Activated naive CD4-positive, alpha-beta T cell treated with anti-CD3 and anti-CD28 coated beads, Interleukin-2, amount 10 ng/mL, durations not matched to agents 7 days and 5 days (primary cell): ENCODE measurements at places on chromosomes 4 and X.
A peak's percentile ranks its signal among the peaks of the same experiment; 100 is the strongest.

GRCh38 chr4:54093324-54094240, 6.4 kb upstream of the GSX2 start:
- no peak for DNase-seq
- no peaks in the 10 kb centered on the region for H3K36me3 ChIP-seq
- H3K4me1 ChIP-seq, result peaks cover 37% of the 10 kb centered on the region
- H3K4me3 ChIP-seq, result no peak overlapping the region
- peaks cover 86% of the 10 kb centered on the region for H3K27me3 ChIP-seq

GRCh38 chr4:108619372-108620100, 840 bp upstream of the RPL34 start:
- peak; percentile 65 for DNase-seq
- no peaks in the 10 kb centered on the region for H3K27me3 ChIP-seq
- H3K4me1 ChIP-seq, result peaks cover 52% of the 10 kb centered on the region
- H3K4me3 ChIP-seq, result peak overlapping the region; percentile 88
- H3K36me3 ChIP-seq, result peaks cover 36% of the 10 kb centered on the region
- H3K27ac ChIP-seq, result peak overlapping the region; percentile 91

GRCh38 chrX:118423558-118423957, 72.1 kb upstream of the DOCK11 start:
- H3K36me3 ChIP-seq, result peaks cover 18% of the 10 kb centered on the region
- H3K4me1 ChIP-seq, result peaks cover 12% of the 10 kb centered on the region
- DNase-seq, result no peak
- no peak overlapping the region for H3K27ac ChIP-seq
- no peaks in the 10 kb centered on the region for H3K27me3 ChIP-seq
- H3K4me3 ChIP-seq, result no peak overlapping the region

- no peak overlapping the region for H3K4me3 ChIP-seq
- H3K27me3 ChIP-seq, result no peaks in the 10 kb centered on the region
- H3K4me1 ChIP-seq, result peaks cover 15% of the 10 kb centered on the region
- DNase-seq, result no peak
These were observed 13.1 kb upstream of the COQ2 start for GRCh38 chr4:83297548-83298260.

- DNase-seq, result no peak
- no peaks in the 10 kb centered on the region for H3K27me3 ChIP-seq
- H3K27ac ChIP-seq, result no peak overlapping the region
- no peak overlapping the region for H3K4me3 ChIP-seq
- no peaks in the 10 kb centered on the region for H3K36me3 ChIP-seq
These were observed 158.4 kb downstream of the TENT5D start for GRCh38 chrX:80578517-80579105.

DNA sequence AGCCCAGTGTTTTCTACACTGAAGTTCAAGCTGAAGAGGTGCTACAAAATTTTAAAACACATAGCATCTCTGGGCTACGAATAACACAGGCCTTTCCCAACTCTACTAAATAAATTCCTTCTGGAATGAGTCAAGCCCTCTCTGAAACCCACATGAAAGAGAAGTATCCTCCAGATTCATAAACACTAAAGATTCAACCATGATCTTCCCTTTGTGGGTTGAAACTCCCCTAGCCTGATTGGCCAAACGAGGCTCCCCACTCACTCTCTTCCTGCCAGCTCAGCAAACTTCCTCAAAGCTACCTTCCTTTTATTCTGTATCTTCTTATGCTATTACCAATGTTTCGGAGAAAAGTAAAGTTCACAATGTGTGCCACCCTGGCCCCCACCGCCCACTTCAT, 95.4 kb downstream of the NKX6-1 start:
- no peak overlapping the region for H3K27ac ChIP-seq
- H3K4me1 ChIP-seq, result no peaks in the 10 kb centered on the region
- no peaks in the 10 kb centered on the region for H3K36me3 ChIP-seq
- no peaks in the 10 kb centered on the region for H3K27me3 ChIP-seq

DNA sequence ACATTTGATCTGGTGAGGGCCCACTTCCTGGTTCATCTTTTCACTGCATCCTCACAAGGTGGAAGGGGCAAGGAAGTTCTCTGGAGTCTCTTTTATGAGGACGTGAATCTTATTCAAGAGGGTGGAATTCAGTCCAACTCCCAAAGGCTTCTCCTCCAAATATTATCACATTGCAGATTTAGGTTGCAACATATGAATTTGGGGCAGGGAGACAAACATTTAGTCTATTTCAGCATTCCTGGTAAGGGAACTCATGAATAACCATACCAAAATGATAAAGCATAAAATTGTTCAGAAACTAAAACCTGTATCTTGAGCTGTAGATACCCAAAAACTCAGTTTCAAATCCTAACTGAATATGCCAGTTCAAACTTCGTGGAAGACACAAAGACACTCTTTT, 246.8 kb downstream of the QDPR start:
- peaks cover 6% of the 10 kb centered on the region for H3K27me3 ChIP-seq
- no peaks in the 10 kb centered on the region for H3K4me1 ChIP-seq
- H3K4me3 ChIP-seq, result no peak overlapping the region
- H3K36me3 ChIP-seq, result no peaks in the 10 kb centered on the region
- no peak for DNase-seq

DNA sequence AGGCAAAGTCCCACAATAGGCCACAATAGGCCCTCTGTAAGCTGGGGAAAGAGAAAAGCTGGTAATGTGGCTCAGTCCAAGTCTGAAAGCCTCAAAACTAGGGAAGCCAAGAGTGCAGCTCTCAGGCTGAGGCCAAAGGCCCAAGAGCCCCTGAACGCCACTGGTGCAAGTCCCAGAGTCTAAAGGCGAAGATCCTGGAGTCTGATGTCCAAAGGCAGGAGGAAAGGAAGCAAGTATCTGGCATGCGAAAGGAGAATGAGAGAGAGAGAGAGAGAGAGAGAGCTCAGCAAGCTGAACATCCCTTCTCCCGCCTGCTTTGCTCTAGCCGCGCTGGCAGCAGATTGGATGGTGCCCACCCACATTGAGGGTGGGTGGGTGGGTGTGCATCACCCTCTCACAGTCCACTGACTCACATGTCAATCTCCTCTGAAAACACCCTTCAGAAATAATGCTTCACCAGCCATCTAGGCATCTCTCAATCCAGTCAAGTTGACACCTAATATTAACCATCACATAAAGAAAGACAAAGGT, 30.9 kb upstream of the ELF2 start:
- H3K4me3 ChIP-seq, result no peak overlapping the region
- peaks cover 4% of the 10 kb centered on the region for H3K27me3 ChIP-seq
- no peaks in the 10 kb centered on the region for H3K36me3 ChIP-seq
- H3K27ac ChIP-seq, result no peak overlapping the region

GRCh38 chr4:179766938-179767337, 2324.7 kb upstream of the AGA start:
- H3K4me1 ChIP-seq, result no peaks in the 10 kb centered on the region
- H3K27me3 ChIP-seq, result no peaks in the 10 kb centered on the region
- DNase-seq, result no peak
- H3K27ac ChIP-seq, result no peak overlapping the region

GRCh38 chrX:72540318-72540717, 32.3 kb downstream of the HDAC8 start:
- no peak for DNase-seq
- H3K4me1 ChIP-seq, result no peaks in the 10 kb centered on the region
- no peaks in the 10 kb centered on the region for H3K27me3 ChIP-seq
- H3K36me3 ChIP-seq, result peaks cover 3% of the 10 kb centered on the region
- no peak overlapping the region for H3K4me3 ChIP-seq
- no peak overlapping the region for H3K27ac ChIP-seq

- no peak for DNase-seq
- no peaks in the 10 kb centered on the region for H3K4me1 ChIP-seq
- peaks cover 36% of the 10 kb centered on the region for H3K36me3 ChIP-seq
- H3K4me3 ChIP-seq, result no peak overlapping the region
- no peak overlapping the region for H3K27ac ChIP-seq
- H3K27me3 ChIP-seq, result no peaks in the 10 kb centered on the region
These were observed 43.4 kb downstream of the TXK start for GRCh38 chr4:48090621-48091020.

DNA sequence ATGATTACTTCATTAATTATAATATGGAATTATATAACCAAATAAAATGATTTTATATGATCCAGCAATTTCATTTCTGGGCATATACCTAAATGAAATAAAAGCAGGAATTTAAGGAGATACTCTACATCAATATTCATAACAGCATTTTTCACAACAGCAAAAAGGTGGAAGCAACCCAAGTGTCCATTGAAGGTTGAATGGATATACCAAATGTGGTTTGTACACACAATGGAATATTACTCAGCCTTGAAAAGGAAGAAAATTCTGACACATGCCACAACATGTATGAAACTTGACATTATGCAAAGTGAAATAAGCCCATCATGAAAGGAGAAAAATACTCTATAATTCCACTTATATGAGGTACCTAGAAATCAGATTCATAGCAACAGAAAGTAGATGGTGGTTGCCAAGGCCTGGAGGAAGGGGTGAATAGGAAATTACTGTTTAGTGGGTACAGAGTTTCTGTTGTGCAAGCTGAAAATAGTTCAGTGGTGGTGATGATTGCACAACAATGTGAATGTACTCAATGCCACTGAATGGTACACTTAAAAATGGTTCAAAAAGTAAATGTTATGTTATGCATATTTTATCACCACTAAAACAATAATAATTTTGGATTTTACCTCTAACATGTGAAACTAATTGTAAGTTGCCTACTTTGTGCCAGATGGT, 471.5 kb downstream of the SPRY1 start:
- H3K4me3 ChIP-seq, result no peak overlapping the region
- H3K27ac ChIP-seq, result no peak overlapping the region
- H3K27me3 ChIP-seq, result no peaks in the 10 kb centered on the region
- DNase-seq, result no peak
- H3K36me3 ChIP-seq, result no peaks in the 10 kb centered on the region
- H3K4me1 ChIP-seq, result no peaks in the 10 kb centered on the region

DNA sequence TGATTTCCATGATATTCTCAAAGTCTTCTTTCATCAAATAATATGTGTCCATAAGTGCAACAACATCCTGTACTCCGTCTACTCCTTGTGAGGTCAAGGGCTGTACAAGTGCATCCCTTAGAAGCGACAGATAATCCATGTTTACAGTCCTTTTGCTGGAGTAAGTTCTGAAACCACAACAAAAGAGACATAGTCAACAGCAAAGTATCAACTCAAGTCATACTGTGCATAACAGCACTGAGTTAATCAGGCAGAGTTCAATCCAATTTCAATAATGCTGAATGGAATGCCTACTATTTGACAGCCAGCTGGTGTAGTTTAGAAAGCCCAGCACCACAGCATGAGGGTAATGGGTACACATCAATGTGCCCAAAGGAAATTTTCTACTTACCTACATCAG, 74.5 kb downstream of the RFC1 start:
- H3K4me3 ChIP-seq, result no peak overlapping the region
- no peak for DNase-seq
- H3K4me1 ChIP-seq, result peaks cover 6% of the 10 kb centered on the region
- H3K36me3 ChIP-seq, result peaks cover 67% of the 10 kb centered on the region

DNA sequence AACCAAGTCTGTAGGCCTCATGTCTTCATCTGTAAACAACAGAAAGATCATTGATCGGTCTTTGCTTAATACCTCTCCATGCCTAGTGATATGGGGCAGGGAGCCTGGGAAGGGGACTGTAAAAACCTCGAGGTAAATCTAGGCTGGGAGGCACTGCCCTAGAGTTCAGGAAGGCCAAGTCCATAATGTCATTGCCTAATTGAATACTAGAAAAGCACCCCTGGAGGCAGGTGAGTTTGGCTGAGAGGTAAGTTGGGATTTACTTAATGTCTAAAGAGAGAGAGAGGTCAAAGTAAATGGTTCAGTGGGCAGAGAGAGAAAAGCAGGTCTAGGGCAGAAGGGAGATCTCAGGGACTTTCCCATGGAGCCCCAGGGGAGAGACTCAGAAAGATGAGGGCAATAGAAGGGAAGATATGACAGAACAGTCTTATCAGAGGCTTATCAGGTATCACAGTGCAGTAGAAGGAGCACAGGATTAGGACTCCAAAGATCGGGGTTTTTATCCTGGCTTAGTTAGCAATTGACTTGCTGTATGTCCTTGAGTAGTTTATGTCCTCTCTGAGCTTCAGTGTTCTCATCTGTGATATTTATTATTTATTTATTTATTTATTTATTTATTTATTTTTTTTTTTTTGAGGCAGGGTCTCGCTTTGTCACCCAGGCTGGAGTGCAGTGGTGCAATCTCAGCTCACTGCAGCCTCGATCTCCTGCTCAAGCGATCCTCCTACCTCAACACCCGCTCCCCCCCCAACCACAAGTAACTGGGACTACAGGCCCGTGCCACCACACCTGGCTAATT, 85.2 kb downstream of the SLC16A2 start:
- H3K4me1 ChIP-seq, result no peaks in the 10 kb centered on the region
- H3K4me3 ChIP-seq, result no peak overlapping the region
- no peaks in the 10 kb centered on the region for H3K27me3 ChIP-seq
- DNase-seq, result no peak

DNA sequence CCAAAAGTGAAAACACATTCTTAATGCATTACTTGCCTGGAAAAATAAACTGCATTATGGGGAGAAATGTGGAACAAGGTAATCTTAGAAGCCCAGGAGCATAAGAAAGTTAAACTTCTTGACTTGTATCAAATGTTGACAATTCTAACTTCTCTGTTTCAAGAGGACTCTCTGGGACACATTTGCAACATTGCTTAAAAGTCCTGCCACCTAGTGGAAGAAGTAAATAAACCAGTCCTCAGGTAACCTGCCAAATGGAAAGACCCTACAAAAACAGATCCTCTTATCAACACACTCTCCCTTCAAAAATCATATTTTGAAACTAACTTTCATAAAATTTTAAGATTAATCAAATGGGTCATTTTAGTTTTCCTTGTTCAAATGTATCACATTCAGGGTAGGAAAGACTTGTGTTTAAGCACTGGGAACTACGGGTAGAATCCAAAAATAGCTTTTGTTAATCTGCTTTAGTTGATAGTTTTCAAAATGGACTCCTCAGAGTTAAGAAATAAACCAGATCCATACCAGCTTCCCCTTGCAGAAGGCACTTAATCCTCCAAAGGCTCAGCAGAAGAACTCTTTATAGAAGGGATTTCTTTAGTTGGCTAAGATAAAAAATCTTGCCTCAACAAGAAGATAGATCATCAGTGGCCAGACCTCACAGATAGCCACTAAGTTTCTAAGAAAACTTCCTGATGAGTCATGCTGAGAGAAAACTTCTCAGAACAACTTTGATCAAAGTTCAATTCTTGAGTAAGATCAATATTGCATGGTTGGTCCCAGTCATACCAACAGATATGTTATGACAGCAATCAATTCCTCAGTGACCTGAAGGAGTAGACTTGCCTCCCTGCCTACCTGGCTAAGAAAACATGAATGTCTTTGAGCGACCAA, 141.7 kb downstream of the HHIP start:
- H3K27ac ChIP-seq, result no peak overlapping the region
- H3K4me3 ChIP-seq, result no peak overlapping the region
- H3K4me1 ChIP-seq, result no peaks in the 10 kb centered on the region
- H3K27me3 ChIP-seq, result no peaks in the 10 kb centered on the region

GRCh38 chrX:16067886-16068515, 55.4 kb upstream of the GRPR start:
- no peak for DNase-seq
- no peak overlapping the region for H3K27ac ChIP-seq
- no peaks in the 10 kb centered on the region for H3K27me3 ChIP-seq
- H3K4me1 ChIP-seq, result no peaks in the 10 kb centered on the region
